Stimulated activated CD4-positive, alpha-beta T cell treated with anti-CD3 and anti-CD28 coated beads, TNF-alpha, amount 100 ng/mL, for 24 hours (primary cell): ENCODE measurements at places on chromosomes 6 and 20.

- no peak for DNase-seq
Observed at GRCh38 chr6:105977934-105978504, 108.1 kb upstream of the PRDM1 start.

- DNase-seq: peak; percentile 63
Observed at GRCh38 chr6:127266178-127266891, at the start of gene RNF146. TSS of gene RNF146 (plus strand) at chr6:127266864. CDS start at chr6:127280339, 13,475 bp downstream.

- DNase-seq: peak; percentile 47
Observed at GRCh38 chr20:43914311-43915210, at the start of gene TOX2. TSS of gene TOX2 (plus strand) at chr20:43914852. CDS start at chr20:43914892, 40 bp downstream.

- no peak for DNase-seq
Observed at GRCh38 chr6:34524971-34525370, 31.2 kb downstream of the SPDEF start.

- no peak for DNase-seq
Observed at GRCh38 chr6:72811971-72812421, 190.1 kb downstream of the KCNQ5 start.

- no peak for DNase-seq
Observed at GRCh38 chr20:20199361-20200160, 147.2 kb downstream of the CFAP61 start.
